Stimulated activated CD8-positive, alpha-beta memory T cell treated with anti-CD3 and anti-CD28 coated beads, Interleukin-7, amount 100 ng/mL, for 1 hour (primary cell): ENCODE measurements at places on chromosomes 1 and 21.

- no peak for DNase-seq
Observed at GRCh38 chr1:80910426-80910825, 890.3 kb upstream of the ADGRL2 start.

- no peak for DNase-seq
Observed at GRCh38 chr1:198088360-198089071, 68.3 kb upstream of the NEK7 start.

- no peak for DNase-seq
Observed at GRCh38 chr1:230240446-230241086, 173.5 kb downstream of the GALNT2 start.

- no peak for DNase-seq
Observed at GRCh38 chr1:61951731-61952580, 209.7 kb downstream of the PATJ start.
